ENCODE measurements at places on chromosomes 7 and 10. TPM values are rescaled to one million over a fixed set of nuclear protein-coding genes. Genes with fewer than 3 reads are reported as not detected.

GRCh38 chr7:112970771-112971170 lies 115.9 kb downstream of the GPR85 start:
- no peak for ATAC-seq

DNA sequence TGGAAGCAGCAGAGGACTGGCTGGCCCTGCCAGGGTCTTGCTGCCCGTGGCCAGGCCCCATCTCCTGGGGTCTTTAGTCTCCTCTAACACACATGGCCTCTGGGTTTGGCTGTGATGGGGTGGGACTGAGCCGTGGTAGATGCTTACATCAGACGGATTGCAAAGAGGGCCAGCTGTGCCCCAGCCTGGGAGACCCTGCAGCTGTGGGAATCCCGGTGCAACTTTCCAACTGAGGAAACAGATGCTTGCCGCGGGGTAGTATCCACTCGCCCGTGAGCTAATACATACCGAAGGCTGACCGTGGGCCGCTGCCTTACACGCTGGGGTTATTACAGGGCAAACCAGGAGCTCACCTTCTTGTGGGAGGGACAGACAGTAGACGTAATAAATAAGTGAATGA lies 24.1 kb upstream of the SH2B2 start:
- no peak for ATAC-seq

ADGRA1 gene
- total RNA-seq = not detected

DNA sequence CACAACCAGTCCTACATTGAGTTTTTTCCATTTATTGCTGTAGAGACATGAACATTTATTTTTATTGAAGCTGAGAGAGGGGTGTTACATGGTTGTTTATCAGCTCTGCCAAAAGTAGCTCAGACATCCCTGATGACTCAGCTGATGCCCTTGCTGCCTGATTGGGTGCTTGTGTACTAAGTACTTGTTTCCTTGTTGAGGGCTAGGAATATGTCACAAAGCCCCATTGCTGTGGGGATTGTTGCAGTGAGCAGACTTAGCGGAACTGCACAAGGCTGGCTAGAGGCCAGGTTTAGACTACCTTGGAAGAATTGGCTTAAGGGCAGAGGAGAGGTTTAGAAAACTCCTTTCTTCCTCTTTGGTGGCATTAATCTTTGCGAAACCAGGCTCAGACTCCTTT lies 110.6 kb downstream of the AUTS2 start:
- no peak for ATAC-seq

- ATAC-seq = no peak
These were observed 7.7 kb downstream of the PON1 start for GRCh38 chr7:95316588-95316987.

GRCh38 chr7:22823142-22823497 lies 471 bp upstream of the TOMM7 start:
- no peak for ATAC-seq

CPEB3 gene
- total RNA-seq = 5.1 TPM
